ENCODE measurements at places on chromosomes 12 and 14.

DNA sequence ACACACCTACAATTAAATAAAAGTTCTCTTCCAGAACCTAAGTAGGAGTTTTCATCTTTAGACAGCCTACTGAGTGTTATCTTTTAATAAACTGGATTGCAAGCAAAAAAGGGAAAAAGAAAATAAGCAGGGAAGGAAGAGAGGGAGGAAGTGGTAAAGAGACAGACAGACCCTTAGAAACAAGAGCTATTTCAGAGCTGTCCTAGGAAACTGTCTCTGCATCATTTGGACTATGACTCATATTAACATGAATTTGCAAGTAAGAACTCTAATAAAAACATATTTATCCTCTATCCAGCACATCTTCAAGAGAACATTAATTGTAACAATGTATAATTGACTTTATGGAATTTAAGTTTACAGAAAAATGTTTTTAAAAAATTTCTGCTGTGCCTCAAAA, 438.8 kb upstream of the USP15 start:
- no peak for DNase-seq

GRCh38 chr14:101665478-101666078, 95.9 kb upstream of the PPP2R5C start:
- peak; percentile 70 for DNase-seq

- no peak for DNase-seq
Observed at GRCh38 chr14:106507354-106507753, 981.0 kb downstream of the TMEM121 start.

- no peak for DNase-seq
Observed at GRCh38 chr12:113802966-113803758, 163.0 kb downstream of the RBM19 start.

GRCh38 chr12:48265777-48266176, 62.7 kb upstream of the OR10AD1 start:
- DNase-seq, result no peak

- DNase-seq, result no peak
Observed at GRCh38 chr14:86430853-86431252, 900.9 kb downstream of the FLRT2 start.

- no peak for DNase-seq
Observed at GRCh38 chr14:101506926-101507835, 54.1 kb upstream of the DIO3 start.

GRCh38 chr12:130800312-130800711, 38.7 kb downstream of the STX2 start:
- no peak for DNase-seq

GRCh38 chr14:96056509-96057422, 17.6 kb downstream of the C14orf132 start:
- peak; percentile 46 for DNase-seq

DNA sequence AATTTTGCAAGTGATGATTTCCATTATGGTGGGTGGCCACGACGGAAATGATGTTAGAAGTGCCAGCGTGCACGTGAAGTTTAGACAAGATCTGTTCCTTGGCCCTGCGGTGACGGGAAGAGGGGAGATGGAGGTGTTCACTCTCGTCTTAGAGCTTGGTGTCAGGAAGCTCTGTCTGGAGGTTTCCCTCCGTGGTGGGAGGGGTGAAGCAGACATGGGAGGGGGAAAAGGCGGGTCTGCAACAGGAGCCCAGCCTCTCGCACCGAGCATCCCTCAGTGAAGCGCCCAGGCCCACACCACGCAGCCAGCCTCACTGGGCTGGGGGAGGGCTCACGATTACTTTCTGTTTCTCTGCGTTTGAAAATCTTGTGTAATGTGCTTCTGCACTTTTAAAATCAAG, 26.3 kb downstream of the EML1 start:
- DNase-seq, result no peak

DNA sequence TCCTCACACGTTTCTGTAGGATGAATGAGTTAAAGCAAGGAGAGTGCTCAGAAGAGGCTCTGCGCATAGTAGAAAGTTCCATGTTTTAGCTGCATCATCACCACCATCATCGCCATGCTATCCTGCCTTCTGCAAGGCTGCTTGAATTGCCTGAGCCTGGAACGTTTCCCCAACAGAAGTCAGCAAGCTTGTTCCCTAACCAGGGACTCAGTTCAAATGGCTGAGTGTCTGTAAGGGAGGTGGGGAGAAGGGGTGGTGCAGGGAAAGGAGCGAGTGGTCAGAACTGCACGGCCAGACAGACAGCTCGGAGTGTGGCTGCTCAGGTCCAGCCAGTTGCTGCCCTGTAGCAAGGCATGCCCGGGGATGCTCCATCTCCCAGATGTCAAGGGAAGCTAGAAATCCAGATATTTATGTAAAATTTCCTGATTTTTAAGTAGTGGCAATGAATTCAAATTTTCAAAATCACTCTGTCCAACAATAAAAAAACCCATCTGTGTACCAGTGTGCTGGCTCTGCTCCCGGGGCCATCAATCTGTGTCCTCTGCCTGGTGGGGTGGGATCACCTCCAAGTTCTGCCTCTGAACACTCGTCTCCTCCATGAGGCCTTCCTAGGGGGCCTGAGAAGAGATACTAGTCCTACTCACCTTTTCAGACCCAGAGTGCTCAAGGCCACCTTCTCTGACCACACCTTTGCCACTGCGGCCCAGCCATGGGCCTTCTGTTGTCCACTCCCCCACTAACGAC, 162.7 kb downstream of the FOXN3 start:
- DNase-seq, result no peak

DNA sequence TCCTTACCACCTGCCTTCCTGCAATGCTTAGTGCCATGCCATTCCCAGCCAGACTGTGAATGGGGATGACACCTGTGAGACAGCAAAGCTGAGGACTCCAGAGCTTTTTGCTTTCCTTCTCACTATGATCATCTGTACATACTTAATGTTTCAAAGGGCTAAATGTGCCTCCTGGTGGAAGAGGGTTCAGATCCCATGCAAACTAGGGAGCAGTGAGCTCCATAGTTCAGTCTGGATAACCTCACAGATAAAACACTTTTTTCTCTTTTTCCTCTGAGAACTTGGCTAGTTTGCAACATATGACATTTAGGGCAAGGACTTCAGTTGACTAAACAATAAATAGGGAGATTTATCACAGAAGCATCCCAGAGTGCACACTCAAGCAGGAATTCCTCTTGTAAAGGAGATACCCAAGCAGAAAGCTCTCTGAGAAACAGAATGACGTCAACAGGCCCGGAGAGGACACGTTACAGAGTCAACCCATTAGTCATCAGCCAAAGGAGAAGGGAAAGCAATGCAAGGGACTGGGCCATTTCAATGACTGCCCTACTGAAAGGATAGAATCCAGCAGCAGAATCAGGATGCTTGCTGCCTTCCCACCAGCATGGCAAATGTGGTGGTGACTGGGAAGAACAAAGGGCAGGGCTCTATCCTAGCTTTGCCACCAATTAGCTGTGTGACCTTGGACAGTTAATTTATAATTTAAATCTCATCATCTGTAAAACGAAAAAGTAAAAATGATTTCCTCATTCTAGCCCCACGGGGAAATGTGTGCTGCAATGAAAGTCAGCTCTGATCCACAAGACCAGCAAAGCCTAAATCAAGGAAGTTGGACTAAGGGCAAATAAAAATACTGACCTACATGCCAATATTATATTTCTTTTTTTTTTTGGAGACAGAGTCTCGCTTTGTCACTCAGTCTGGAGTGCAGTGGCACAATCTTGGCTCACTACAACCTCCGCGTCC, 80.8 kb upstream of the ACTN1 start:
- peak; percentile 67 for DNase-seq

GRCh38 chr12:16269946-16270345, 7.5 kb downstream of the SLC15A5 start:
- no peak for DNase-seq

DNA sequence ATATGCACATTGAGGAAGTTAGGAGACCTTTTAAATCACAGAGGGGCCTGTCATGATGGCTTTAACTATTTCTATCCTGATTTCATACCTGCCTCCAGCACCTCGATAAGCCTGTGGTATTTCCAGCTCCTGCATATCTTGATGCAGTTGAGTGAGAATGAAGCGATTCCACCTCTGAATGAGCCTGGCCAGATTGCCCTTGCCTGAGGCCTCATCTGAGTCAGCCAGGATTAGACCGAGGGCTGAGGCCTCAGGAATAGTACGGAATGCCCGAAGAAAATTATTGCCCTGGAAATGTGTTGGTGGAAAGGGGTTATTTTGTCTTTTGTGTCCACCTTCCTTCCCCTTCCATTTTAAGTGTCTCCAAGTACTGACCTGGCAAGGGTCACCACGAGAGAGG, 8.4 kb upstream of the CNPY2 start:
- no peak for DNase-seq

DNA sequence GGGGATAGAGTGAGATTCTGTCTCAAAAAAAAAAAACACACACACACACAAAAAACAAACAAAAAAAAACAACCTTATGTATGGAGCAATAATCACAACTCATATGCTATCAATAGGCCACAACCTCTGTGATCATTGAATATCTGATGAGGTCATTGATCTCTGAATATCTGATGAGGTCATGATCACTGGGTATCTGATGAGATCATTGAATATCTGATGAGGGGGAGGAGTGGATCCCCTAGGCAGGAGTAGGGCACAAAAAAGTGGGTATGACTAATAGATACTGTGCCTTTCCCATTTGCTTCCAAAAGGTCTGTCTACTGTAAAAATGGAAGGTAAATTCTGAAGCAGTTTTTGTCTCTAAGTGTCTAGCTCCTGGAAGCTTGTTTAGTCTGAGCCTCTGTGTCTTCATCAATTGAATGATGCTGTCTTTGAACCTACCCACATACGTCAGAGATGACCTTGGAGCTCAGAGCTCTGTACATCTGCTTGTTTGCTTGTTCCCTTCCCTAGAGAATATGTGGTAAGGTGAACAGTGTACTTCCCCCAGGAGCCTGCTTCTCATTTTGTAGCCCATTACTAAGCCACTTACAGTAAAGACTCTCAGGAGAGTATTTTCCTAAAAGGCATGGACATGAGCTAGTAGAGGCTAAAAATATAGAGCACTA, 13.6 kb downstream of the PAH start:
- DNase-seq, result no peak

GRCh38 chr14:74563233-74563585, 48.8 kb downstream of the LTBP2 start:
- DNase-seq, result no peak

DNA sequence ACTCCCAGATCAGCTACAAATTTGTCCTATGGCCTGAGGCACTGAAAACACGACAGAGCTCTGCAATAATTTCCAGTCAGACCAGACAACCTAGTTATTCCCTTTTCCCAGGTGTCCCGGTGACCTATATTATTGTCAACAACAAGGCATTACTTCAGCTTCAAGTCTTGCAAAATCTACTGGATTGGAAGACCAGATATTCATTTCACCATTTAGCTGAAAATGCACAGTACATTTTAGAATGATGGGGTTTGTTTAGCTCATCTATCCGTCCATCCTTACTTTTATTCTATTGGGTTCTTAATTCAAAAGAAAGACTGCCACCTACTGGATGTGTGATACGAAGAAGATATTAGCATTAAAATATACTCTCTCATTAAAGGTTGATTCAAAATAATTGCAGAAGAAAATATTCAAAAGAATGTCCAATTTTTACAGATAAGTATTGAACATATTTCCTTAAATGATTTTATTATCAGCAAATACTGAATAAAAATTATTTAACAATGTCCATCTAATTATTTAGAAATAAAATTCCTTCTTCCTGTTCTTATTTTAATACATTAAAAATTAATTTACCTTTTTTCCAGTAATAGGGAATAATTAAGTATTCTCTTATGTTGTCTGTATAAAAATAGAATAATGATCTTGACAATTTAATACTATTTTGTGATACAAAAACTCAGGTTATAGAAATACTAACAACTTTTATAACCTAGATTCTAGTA, 244.9 kb upstream of the LRIG3 start:
- DNase-seq, result peak; percentile 11

- no peak for DNase-seq
Observed at GRCh38 chr14:35666429-35667043, 132.6 kb downstream of the INSM2 start.

DNA sequence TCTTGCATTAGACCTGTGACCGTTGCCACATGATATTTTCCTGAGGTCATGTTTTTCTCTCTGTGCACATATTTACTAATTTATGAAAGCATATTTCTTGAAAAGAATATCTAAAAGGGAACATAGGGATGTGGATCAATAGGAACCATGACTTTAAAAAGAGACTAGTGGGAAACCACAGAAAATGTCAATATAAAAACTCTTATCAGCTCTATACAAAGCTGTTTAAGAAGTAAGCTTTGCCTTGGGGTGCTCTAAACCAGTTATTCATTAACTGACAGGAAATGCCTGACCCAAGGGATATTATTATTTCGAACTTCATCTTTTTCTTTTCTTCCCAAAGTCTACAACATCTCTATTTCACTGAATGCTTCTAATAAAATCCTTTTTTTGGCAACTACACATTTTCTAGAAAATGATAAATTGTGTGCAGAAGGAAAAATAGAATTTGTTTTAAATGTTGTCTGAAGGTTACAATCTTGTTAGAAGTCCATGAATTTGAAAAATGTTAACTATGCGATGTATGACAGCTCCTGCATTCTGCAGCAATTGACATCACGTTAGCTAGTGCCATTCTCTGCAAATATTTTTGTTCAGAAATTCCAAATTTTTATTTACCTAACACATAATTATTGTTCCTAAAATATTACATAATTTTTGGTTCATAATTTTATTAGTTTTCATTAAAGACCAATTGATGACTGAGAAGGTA, 345.0 kb downstream of the SLC16A7 start:
- DNase-seq, result no peak

DNA sequence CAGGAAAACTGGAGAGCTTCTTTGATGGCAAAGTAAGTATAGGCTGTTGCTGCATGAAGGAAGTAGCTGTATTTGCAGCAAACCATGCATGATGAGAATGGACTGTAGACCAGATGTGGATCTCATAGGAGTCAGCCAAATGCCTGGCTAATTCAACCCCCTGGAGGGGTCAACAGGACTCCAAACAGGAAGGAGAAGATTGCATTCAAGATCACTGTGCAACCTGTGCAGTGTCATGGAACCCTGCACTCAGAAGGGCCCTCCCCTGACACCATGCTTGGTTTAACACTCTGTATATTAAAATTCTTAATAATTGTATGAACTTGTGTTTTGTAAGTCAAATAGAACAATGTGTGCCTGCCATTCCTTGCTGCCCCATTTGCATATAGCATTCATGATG, 225.1 kb upstream of the FSCB start:
- no peak for DNase-seq

DNA sequence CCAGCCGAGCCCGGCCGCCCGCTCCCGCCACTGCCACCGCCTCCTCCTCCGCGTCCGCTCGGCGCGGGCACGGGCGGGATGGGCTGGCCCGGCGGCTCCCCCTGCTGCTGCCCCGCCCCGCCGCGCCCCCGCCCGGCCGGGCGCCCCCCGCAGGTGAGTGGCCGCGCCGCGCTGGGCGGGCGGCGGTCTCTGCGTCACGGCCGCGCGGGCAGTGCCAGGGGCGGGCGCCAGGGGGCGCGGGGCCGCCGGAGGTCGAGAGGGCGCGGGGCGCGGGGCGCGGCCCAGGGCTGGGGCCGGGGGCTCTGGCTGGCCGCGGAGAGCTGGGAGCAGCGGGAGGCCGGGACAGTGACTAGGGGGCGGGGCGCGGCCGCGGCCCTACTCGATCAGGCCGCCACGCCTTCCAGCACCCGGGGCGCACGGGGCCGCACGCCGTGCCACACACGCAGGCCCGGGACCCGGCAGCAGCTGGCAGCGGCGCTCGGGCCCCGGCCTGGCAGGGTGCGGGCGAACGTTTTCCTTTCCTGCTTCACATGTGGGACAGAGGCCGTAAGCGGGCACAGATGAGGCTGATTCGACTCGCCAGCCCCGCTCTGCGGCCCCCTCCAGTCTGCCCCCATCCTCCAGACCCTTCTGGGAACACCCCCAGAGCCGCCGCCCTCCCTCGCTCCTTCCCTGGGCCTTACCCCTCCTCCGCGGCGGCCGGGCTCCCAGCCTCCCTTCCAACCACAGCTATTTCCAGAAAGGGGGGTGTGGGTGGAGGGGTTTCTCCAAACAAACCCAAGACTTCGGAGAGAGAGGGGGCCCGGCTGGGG, 2.4 kb upstream of the TNS2 start:
- peak; percentile 76 for DNase-seq

Measured in RWPE1 (cell line).